GM18507 (cell line): ENCODE measurements at places on chromosomes 4 and X.

DNA sequence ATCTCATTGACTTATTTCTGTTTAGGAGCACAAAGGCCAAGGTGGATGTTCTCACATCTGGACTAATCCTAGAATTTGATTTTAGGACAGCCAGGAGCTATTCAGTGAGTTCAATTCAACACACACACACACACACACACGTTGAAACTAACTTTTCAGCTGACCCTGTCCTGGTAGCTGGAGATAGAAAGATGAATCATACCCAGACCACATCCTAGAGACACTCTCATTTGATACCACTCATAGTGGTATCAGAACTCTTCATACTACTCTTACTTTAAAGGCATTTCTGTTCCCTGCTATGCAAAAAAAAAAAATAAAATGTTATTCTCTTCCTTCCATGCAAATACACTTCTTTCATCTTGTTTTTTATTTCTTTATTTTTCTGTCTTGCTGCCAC, 36.7 kb downstream of the KLF8 start:
- no peak for DNase-seq

DNA sequence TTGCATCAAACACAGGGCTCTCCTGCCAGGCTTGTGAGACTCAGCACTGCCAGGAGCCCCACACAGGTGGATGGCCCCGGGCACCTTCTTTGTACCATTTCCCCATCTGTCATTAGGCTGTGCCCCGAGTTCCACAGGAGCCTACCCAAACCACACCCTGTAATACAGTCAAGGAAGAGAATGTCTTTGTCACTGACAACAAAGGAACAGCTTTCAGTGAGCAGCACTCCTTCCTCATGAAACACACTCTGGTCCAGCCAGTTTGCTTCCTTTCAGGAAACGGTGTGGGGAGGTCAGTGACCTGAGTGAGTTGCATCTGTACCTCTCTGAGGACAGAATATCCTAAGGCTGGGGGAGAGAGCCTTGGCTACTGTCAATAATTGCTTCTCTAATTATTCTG, 53.7 kb downstream of the LNX1 start:
- DNase-seq: no peak

DNA sequence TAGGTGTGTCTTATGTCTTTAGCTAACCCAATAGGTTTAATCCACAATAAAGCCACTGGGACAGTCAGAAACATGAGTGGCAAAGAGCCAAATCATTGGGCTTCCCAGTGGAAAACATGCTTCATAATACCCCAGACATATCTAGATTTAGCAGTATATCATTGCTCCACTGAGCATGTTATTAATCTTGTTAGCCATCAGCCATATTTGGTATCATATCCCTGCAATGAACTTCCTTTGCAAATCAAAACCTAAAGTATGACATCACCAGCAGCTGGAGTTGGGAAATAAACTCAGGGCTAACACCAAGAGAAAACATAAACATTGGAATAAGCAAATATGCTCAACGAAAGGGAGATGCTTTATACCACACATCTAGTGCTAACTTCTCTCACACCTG, 280.8 kb upstream of the NOCT start:
- no peak for DNase-seq

GRCh38 chr4:99755223-99755944, 61.2 kb upstream of the DAPP1 start:
- DNase-seq: no peak

DNA sequence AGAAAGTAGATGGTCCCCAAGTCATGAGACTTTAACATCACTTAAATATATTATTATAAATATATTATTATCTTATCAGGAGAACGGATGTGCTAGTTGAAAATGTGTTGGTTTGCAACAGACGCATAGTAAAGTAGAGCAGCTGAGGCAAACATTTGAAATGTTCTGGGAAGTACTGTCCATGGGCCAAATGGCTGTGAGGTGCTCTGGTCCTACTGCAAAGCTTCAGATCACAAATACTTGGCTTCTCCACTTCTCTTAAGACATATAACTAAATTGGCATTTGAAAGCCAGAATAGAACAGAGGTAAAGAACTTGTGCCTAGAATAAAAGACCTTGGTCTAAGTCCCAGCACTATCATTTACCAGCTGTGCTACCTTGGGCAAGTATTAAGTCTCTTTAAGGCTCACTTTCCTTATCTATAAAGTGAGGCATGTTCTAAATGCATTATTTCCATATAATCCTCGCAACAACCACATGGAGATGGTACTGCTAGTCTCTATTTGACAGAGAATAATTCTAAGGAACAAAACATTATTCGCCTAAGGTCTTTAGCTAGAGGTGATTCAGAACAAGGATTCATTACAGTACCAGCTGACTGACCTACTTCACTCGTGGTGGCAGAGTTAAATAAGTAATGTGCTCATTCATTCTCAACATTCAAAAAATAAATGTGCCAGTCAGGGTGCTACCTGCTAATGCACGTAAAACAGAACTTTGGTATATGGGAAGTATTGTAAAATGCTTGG, 297.1 kb downstream of the PPP3CA start:
- no peak for DNase-seq

GRCh38 chr4:113209153-113209552, 159.7 kb downstream of the ANK2 start:
- no peak for DNase-seq
